ENCODE measurements at places on chromosomes 16 and 17.

- peak; percentile 95 for DNase-seq
Measured at GRCh38 chr16:4416200-4417032, at the start of gene CORO7. TSS of gene CORO7 (minus strand) at chr16:4416596. CDS start at chr16:4416518, 78 bp downstream.

DNA sequence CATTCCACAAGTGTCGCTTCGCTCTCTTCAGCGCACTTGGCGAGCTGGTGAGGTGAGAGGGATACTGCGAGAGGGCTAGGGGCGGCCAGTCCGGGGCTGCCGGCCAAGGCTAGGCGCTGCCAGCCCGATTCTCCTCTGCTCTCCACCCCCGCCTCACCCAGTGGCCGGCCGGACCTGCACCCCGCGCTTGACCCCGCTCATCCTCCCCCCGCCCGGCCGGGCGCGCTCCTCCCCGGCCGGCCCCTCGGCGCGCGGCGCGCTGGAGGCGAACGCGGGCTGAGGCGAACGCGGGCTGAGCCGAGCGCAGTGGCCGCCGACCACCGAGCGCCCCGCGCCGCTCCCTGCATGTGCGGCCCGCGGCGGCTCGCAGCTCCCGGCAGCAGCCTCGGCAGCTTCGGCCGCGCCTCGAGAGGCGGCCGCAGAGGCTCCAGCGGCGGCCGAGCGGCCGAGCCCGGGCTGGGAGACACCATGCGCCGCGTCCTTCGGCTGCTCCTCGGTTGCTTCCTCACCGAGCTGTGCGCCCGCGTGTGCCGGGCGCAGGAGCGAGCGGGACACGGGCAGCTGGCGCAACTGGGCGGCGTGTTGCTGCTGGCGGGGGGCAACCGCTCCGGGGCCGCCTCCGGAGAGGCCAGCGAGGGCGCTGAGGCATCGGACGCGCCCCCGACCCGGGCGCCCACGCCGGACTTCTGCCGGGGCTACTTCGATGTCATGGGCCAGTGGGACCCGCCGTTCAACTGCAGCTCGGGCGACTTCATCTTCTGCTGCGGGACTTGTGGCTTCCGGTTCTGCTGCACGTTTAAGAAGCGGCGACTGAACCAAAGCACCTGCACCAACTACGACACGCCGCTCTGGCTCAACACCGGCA, at the start of gene SHISA9:
Gene SHISA9, plus strand, starts transcription at position 2 of the 865 bp plus-strand sequence.
- no peak for DNase-seq

GRCh38 chr17:968812-969730, 10.5 kb downstream of the NXN start:
- no peak for DNase-seq

- no peak for DNase-seq
Measured at GRCh38 chr16:15493466-15494180, 59.2 kb downstream of the BMERB1 start.

- no peak for DNase-seq
Measured at GRCh38 chr17:20073055-20073979, 64.2 kb downstream of the SPECC1 start.

DNA sequence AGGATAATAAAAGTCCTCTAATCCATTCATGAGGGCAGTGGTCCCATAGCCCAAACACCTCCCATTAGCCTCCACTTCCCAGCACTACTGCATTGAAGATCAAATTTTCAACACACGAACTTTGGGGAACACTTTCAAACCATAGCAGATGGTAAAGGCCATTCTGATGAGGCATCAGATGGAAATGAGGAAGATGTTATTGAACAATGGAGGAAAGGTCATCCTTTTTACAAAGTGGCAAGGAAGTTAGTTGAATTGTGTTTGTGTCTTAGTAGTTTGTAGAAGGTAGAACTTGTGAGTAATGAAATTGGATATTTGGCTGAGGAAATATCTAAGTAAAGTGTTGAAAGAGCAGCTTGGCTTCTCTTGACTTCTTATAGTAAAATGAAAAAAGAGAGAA, 93.3 kb upstream of the NLRP1 start:
- no peak for DNase-seq

- no peak for DNase-seq
Measured at GRCh38 chr17:34168989-34169388, 86.1 kb upstream of the CCL2 start.

DNA sequence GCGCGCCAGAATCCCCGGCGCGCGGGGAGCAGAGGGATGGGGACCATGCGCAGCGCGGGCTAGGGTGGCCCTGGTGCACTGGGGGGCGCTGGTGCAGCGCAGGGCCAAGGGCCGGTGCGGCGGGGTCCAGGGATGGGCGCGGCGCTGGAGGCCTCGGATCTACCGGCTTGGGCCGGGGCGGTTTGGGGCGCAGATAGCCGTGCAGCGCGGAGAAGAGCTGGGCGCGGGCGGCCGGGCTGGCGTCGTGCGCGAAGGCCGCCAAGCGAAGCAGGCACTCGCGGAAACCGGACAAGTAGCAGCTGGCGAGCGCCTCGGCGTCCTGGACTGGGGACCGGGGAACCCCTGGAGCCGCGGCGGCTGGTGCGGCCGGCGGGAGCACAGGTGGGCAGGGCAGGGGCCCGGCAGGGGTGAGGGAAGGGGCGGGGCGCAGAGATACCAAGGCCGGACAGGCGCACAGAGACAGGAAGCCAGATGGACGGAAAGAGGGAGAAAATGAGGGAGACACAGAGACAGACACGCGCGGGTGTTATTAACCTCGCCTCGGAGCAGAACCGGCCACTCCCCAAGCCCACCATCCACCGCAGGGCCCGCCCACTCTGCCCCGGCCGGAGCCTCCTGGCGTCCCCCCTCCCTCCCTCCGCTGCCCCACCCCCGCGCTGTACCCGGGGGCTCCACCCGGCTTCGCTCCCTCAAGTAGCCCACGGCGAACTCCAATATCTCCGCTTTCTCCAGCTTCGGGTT, 2.1 kb downstream of the HES7 start:
- no peak for DNase-seq

DNA sequence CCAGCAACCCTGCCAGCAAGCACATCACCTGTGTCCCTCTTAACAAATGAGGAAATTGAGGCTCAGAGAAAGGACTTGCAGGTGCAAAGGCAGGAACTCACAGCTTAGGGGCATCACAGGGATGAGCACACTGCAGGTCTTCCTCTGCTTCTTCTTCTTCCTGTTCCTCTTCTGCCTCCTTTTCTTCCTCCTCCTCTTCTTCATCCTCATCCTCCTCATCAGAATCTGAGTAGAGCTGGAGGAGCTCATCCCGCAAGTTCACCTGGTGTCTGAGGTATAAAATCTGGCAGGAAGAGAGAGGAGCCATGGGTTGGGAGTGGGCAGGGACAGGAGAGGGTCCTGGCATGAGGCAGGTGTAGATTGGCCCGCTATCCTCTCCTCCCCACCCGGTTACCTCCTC, 2.6 kb downstream of the HAP1 start:
- no peak for DNase-seq

DNA sequence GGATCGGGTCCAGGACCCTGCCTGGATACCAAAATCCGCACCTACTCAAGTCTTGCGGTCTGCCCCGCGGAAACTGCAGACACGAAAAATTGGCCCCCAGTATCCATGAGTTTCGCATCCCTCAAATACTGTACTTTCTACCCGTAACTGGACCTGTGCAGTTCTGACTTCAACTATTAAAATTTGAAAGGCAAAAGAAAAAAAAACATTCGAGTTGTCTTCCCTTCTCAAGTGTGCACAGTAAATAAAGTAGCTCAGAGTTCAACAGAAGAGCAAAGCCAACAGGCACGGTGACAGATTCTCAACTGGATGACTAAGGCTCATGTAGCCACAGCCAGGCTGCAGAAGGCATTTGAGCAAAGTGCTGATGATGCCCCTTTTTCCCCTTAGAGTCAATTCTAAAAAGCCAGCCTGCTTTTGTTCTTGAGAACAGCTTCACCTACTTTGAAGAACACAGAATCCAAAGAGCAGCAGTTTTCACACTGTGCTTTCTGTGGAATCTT, 32.5 kb downstream of the MARF1 start:
- DNase-seq: no peak

DNA sequence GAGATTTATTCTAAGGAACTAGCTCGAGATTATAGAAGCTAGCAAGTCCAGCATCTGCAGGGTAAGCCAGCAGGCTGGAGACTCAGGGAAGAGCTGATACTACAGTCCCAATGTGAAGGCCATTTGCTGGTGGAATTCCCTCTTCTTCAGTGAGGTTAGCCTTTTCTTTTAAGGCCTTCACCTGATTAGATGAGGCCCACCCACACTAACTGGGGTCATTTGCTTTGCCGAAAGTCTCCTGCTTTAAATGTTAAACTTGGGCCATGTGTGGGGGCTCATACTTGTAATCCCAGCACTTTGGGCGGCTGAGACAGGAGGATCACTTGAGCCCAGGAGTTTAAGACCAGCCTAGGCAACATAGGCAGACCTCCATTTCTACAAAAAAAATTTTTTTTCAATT, 168.3 kb downstream of the LGALS9B start:
- no peak for DNase-seq

GRCh38 chr16:56519459-56520250, at the start of gene BBS2:
TSS of gene BBS2 (minus strand) at chr16:56520024. CDS start at chr16:56519862, 162 bp downstream.
- peak; percentile 92 for DNase-seq

DNA sequence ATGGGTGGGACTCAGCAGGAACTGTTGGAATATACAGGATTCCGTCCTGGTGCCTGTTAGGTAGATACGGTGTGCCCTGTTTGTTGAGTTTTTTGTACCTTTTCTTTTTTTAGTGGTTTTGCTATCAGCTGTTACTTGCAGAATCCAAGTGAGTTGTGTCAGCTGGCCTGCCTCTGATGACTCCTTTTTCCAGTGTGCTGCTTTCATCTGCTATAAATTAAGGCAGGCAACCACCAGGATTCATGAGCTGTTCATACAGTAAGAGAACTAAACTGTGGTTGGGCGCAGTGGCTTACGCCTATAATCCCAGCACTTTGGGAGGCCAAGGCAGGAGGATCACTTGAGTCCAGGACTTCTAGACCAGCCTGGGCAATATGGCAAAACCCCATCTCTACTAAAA, 79.9 kb downstream of the WNT3 start:
- no peak for DNase-seq

GRCh38 chr17:1830288-1830687, 483 bp downstream of the RPA1 start:
- DNase-seq: no peak

Data from left forelimb (tissue), 1 donor.